Stimulated activated CD8-positive, alpha-beta memory T cell treated with anti-CD3 and anti-CD28 coated beads, Interleukin-7, amount 100 ng/mL, for 24 hours (primary cell): ENCODE measurements at places on chromosomes 6 and 20.

DNA sequence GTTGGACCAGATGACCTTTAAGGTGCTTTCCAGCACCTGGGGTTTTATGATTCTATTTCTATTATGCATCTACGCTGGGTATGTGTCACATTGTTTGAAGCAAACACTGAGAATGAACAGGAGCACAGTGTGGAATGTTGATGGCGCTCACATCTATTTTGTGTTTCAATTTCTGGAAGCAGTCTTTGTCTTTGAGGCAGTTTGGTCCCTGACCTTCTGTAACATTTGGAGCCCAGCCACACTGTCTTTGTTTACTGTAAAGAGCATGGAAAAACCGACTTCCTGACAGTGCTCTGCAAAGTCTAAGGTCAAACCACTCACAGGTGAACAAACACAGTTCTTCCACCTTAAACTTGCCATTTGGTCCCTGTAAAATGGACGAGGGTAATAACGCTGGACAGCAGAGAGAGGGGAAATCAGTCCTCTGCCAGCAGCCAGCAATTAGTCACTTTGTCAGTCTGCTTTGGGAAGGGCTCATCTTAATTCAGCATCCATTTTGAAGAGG lies 155.5 kb downstream of the PRL start:
- DNase-seq, result no peak

- DNase-seq, result no peak
These were observed 850.9 kb downstream of the TFAP2A start for GRCh38 chr6:9564021-9564420.

GRCh38 chr6:7637533-7637932 lies 47.5 kb downstream of the SNRNP48 start:
- DNase-seq, result no peak

DNA sequence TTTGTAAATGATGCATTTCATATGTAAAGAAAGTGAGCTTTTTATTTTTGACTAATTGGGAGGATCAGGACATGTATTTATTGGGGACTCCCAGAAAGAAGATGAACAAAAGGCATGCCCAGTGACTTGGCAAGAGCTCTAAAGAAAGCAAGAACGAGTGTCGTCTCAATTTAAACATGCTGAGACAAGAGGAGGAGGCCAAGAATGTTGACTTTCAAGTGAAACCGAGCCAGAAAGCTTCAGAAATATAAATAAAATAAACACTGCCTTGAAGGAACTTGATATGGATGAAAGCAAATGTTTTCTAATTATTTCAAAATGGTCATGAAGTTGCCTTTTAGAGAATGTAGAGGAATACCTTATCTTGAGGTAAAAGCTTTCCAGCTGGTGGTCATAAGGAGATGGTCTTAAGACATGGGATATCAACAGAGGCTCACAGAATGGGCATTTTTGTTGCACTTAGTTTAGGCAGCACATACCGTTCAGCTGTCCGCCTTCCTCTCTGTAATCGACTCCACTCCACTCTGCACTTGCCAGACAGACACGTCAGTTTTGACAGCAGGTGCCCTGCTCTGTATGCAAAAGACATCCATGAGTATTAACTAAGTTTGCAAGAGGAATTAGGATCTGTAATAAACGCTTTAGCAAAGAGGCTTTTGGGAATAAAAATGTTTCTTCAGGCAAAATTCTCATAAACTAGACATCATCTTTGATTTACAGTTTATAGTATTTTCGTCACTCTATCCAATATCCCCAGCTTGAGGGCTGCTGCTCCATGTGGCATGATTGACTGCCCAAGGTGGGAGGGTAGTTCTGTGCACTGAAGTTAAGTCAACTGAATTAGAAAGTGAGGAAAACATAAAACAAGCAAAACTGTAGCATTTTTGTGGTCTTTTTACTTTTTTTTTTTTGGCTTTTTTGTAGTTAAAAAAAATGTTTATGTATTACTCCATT lies 613.1 kb downstream of the PKHD1 start:
- DNase-seq, result no peak

- DNase-seq, result no peak
These were observed 483 bp downstream of the SMIM26 start for GRCh38 chr20:18567739-18568091.

GRCh38 chr20:63835021-63835858 lies 4.2 kb upstream of the ZBTB46 start:
- no peak for DNase-seq

GRCh38 chr20:36808317-36809257 lies 35.0 kb upstream of the DSN1 start:
- peak; percentile 69 for DNase-seq

DNA sequence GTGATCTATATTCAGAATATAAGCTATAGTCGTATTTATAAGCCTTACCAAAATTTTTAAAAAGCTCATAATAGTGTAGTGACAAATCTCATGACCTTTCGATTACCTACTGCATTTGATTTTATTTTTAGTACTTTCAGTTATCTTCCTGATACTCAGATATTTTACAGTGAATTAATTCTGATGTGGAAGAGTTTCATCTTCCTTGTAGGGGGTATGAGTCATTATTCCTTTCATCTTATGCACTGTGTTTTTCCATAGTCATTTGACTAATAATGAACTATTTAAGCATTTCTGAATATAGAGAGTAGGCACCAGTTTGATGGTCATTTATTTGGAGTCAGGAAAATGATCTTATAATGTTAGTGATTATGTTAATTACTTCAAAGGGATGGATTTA lies 36.4 kb downstream of the HDGFL1 start:
- no peak for DNase-seq

DNA sequence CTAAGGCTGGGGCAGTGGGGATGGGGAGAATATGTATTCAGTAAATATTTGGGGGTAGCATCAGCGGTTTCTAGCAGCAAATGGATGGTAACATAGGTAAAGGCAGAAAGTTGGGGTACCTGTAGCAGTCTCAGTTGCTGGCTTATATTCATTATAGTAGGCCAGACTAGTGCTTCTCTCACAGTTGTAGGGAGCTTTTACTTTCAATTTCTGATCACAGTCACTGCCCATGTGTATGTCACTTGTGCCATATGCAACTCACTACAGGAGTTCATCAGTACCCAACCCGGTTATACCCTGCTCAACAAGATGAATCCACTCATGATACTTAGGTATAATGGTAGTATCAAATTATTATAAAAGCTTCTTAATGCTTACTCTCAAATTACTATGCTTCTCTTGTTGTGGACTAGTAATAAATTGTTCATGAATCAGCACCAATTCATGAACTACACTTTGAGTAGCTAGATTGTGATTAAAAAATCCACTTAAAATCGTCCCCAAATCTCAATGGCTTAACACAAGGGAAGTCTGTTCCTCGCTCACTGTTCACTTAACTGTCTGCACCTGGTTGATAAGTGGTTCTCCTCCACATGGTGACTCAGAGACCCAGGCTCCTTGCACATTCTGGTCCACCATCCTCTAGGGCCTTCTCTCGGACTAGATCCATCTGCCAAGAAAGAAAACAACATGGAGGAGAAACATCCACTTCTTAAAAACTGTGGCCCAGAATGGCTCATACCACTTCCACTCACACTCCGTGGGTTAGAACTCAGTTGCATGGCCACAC lies 31.3 kb upstream of the MYLIP start:
- DNase-seq, result no peak

- DNase-seq, result peak; percentile 12
These were observed 36.4 kb upstream of the HLA-C start for GRCh38 chr6:31308050-31308844.

DNA sequence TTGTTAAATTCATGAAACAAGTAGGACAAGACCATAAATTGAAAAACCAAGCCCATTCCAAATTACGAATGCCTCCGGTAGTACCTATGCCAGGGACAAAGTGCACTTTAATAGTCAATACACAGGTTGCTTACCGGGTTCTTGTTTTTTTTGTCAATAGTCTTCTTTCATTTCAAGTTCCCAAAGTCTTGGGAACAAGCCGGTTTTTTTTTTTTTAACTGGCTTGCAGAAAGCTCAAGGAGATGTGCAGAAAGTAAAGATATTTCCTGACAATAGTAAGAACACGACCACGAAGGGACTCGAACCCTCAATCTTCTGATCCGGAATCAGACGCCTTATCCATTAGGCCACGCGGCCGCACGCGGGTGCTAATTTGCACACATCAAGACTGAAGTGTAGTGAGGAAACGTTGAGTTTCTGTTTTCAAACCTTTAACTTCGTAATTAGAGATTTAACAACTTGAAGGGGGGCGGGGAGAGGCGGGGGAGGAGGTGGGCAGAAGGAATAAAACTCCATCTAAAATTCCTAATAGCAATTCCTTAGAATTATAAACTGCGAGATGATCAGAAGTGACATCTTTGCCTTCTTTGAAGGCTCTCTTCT lies 181.0 kb downstream of the TRIM27 start:
- DNase-seq, result no peak

GRCh38 chr6:6685249-6686040 lies 96.9 kb downstream of the LY86 start:
- no peak for DNase-seq

- DNase-seq, result no peak
These were observed 68.6 kb downstream of the ARHGAP18 start for GRCh38 chr6:129641344-129641743.

DNA sequence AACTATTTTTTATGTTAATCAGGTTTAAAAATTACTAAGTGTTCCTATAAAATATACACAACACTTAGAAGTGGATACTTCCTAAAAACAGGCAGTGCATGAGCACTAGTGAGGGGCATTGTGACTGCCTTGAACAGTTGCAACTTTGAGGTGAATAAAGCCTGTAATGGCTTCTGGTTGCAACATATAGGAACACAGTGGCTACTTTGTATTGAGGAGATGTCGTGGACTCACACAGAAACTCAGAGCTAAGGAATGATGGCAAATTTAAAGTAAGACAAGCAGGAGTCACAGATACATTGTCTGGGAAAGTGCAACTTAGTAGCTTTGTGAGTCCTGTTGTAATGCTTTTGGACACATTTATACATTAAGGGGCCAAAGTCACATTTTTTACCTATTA lies 861 bp upstream of the HLA-A start:
- no peak for DNase-seq

DNA sequence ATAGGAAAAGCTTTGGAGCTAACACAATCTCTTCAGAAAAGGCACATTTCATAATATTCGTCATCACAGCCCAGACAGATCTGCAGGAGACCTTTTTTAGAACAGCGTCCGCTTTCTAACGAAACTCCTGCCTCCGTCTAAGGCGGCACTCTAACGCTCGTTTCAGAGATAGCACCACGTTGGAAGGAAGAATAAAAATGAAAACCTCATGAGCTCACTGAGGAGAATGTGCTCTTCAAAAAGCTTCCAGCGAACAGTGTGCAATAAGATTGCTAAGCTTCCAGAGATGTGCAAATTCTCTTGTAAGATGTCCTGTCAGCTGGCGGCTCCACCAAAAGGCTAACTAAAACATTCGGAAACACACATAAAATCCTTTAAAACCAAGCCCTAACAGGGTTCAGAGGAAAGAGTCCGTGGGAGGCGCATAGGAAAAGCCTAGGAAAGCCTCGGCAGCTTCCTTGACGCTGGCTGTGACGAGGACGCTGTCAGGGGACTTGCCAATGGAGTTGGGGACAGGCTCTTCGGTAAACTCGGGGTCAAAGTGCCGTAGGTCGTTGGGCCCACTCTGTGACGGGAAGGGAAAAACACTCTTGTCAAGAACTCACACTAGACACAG lies 117.6 kb upstream of the SLC2A12 start:
- no peak for DNase-seq

DNA sequence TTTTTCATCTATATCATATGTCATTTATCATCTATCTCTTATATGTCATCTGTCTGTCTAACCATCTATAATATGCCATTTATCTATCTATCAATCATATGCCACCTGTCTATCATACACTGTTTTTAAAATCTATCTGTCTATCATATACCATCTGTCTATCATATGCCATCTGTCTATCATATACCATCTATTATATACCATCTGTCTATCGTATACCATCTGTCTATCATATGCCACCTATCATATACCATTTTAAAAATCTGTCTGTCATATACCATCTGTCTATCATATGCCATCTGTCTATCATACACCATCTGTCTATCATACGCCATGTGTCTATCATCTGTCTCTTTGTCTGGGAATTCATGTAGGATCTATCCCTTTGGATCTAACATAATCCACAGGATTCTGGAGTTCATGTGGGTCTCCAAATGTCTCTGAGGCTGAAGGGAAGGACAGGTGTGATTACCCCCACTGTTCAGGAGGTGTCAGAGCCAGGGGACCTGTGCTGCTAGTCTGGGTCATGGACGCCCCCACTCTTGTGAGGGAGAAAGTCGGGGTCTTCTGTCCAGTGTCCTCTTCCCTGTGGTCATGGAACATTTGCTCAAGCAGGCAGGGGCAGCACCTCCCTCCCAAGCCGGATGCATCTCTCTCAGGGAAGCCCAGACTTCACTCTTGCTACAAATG lies 36.9 kb upstream of the FRMD1 start:
- DNase-seq, result no peak

DNA sequence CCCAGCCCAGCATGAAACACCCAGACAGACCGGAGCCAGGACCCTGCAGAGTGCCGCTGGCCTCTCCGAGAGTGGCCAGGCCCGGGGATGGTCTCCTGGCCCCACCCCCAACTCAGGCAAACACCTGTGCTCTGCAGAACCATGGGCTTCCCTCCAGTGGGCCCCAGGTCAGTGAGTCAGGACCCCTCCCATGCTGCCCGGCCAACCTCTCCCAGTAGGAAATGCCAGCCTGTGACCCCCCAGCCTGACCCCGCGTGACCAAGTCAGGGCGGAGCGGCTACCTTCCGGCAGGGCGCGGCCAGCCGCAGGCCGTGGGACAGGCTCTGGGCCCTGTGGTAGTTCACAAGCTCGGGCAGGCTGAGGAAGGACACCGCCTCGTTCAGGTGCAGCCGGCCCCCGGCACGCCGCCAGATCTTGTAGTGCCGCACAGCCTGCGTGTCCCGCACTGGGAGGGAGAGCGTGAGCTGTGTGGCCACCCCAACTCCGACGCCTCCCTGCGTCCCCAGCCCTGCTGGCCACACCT lies 3.2 kb downstream of the PTK6 start:
- DNase-seq, result no peak

DNA sequence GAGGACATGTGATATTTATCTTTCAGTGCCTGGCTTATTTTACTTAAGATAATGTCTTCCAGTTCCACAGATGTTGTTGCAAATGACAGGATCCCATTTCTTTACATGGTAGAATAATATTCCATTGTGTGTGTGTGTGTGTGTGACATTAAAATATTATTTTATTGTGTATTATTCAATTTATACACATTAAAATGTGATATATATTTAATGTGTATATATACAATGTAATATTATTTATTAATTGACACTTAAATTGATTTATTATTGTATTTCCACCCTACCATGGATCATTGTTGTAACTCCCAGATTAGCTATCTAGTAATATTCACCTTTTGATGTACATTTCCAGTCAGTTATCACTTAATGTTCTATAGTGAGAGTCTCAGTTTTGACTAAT lies 1422.5 kb upstream of the ADGRB3 start:
- no peak for DNase-seq
